ENCODE measurements at places on chromosomes 16 and 17. TPM values are rescaled to one million over a fixed set of nuclear protein-coding genes. Genes with fewer than 3 reads are reported as not detected.
A peak's percentile ranks its signal among the peaks of the same experiment; 100 is the strongest.

DNA sequence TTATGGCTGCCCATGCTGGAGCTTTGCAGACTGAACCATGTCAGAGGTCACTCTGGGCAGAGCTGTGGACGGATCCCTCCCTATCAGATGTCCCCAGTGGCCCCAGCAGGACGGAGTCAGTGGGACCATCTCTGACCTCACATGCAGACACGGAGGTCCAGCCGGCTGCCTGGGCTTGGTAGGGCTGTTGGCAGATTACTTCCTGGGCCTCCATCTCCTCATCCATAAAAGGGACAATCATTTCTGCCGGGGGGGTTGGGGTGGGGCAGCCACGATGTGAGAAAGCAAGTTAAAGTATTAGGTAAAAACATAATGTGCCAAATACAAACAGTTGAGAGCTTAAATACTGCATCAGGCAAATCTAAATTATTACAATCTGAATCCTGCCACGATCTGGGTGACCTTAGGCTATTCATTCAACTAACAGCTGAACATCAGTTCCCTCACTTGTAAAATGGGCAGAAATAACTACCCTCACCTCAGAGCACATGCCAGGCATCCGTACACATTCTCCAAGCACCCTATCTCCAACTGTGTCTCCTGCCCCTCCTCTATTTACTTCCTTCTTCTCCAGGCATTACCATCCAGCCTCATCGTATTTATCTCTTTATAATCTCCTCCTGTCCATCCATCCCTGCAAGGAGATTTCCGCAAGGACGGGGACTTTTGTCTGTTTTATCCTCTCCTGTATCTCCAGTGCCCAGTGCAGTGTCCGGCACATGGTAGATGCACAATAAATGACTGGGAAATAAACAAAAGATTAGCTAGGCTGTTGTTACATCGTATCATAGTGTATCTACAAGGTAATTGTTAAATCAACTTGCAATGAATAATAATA lies 192.3 kb upstream of the FOXF1 start:
- no peak for DNase-seq

- DNase-seq, result peak; percentile 39
These were observed 3.6 kb downstream of the TP53I13 start for GRCh38 chr17:29571883-29572681.

- DNase-seq, result peak; percentile 11
These were observed 43.7 kb downstream of the IL21R start for GRCh38 chr16:27445502-27446175.

GRCh38 chr16:19854543-19854876 lies 30.1 kb downstream of the GPRC5B start:
- no peak for DNase-seq

- peak; percentile 78 for DNase-seq
These were observed 24.9 kb downstream of the SBK1 start for GRCh38 chr16:28317040-28317880.

DNA sequence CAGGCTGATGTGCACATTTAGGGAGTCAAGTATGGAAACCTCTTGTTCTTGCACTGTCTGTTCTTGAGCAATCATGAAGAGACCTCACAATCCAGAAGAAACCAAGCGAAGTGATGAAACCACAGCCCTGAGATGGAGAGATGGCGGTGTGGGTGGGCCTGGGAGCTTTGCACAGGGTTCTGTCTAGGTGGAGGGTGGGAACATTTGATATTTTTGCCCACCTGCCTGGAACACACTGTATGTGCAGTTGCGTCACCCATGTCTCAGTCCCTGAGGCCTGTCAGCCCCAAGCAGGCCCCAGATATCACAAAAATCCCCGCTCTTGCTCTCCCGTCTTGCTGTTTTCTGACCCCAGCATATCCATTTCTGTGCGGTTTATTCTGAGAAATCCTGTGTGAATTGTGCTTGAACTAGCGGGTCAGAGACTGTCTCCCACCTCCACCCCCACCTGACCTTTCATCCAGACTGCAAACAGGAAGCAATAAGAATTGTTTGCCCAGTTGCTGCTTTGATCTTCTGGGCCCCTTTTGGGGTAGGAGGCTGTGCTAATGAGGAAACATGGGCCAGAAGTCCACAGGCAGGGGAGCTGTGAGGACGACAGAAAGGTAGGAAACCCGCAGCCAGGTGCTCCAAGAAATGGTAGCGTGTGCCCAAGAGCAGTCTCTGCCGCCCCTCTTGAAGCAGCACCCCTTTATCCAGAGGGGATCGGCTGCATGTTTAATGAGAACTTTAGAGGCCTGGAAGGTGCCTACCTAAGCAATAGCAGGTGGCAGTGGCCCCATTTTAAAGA lies 183.8 kb downstream of the CCDC182 start:
- no peak for DNase-seq

TPPP3 gene
- 183 TPM for total RNA-seq

DNA sequence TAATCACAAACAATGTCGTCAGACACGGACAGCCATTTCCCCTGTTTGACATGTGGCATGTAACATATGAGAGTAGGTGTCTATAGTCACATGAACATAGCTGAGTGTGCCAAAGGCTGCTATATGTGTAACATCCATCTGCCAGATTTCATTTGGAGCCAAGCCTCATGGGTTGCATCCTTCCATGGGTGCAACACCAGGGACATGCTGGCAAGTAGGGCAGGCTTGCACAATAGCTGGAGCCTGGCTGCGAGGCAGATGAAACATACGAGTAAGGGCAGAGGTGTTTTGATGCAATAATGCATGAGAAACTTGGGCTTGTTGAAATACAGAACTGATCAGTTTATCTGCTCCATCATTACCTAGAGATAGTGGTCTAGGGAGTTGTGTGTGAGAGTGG lies 9.0 kb upstream of the ZNF689 start:
- no peak for DNase-seq

DNA sequence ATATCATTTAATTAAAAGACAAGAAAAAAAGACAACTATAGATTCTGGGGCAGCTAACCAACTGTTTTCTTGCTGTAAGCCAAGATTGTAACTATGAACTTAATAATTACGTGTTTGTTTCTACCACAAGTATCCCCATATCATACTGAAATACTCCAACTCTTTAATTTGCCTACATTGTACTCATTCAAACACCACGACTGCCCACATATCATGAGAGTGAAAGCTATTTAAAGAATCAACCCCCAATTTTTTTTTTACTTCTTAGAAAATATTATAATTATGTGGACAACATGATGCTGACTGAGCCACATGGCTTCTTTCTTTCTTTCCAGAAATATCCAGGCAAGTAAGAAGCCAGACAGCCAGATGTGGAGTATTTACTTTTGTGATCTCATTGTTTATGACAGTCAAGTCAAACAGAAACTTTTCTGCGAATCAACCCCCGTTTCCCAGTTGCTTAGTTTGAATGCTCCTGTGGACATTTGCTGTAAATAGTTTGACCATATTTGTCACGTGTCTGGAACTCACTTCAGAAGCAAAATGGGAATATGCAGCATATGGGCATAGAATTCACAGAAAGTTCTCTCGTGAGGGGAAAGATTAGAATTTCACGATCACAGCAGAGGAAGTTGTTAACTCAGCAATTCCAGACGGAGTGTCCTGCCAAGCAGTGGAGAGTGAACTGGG lies 126.8 kb upstream of the PSMD7 start:
- DNase-seq, result no peak

- DNase-seq, result no peak
These were observed 17.5 kb upstream of the MT4 start for GRCh38 chr16:56547120-56547948.

CTRB2 gene
- total RNA-seq, result 2.9 TPM

- DNase-seq, result no peak
These were observed 16.0 kb downstream of the DCUN1D3 start for GRCh38 chr16:20884240-20884556.

DNA sequence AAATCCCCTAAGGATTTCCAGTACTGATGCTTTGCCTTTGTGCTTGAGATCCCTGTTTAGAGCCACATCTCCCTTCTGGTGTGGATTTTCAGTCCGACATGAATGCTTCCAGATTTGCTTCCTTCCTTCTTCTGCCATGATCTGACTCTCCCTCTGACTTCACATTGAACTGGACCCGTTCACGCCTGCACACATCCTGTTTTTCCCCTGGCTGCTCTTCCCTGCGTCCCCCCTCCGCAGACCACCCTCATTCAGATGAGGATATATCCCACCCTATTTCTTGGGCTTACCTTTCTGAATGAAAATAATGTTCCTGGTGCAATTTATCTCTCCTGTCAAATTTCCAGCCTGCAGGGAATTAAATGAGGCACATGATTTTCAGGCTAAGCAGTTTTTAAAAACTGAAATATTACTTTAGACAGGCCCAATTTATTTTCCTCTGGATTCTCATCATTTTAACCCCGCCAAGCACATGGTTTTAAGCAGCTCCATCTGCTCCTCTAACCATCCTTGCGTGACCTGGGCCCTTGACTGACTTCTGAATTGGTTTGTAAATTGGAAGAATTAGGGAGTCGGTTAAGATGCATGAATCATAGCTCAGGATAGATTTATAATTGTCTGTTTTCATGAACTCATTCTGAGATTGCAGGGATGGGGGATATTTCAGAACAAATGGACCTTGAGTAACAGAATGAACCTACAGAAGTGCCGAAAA lies 59.2 kb downstream of the BMERB1 start:
- DNase-seq, result no peak

- DNase-seq, result no peak
These were observed 67.7 kb upstream of the BCO1 start for GRCh38 chr16:81170824-81171223.

DNA sequence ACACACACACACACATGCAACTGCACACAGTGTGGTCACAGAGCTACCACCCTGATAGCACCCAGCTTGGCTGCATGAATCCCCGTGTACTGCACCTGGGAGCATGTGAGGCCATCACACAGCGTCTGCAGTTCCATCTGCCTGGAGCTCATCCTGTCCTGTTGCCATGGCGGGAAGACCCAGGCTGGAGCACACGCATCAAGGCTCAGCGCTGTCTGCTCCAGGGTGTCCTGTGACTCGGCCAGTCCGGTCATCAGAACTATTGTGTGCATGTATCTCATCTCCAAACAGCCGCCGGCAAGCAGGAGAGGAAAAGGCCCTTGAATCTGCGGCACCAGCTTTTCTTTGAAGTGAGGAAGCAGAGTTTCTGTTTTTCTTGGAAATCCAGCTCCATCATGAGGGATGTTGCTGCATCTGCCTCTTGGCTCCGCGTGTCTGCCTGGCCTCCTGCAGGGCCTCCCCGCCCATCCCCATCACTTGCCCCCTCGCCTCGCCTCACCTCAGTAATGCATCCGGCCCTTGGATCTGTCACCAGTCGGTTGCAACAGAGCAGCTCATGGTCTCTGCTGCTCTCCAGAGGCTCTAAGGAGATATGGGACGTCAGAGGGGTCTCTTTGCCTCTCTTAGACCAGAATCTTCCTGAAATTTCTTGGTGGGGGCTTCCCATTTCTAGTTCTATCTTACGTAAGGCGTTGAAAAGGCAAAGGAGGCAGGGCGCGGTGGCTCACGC lies 23.7 kb downstream of the CACNG4 start:
- DNase-seq, result no peak

OR1A1 gene
- total RNA-seq, result not detected

- no peak for DNase-seq
These were observed 37.1 kb upstream of the AMZ2 start for GRCh38 chr17:68210570-68211315.

DNA sequence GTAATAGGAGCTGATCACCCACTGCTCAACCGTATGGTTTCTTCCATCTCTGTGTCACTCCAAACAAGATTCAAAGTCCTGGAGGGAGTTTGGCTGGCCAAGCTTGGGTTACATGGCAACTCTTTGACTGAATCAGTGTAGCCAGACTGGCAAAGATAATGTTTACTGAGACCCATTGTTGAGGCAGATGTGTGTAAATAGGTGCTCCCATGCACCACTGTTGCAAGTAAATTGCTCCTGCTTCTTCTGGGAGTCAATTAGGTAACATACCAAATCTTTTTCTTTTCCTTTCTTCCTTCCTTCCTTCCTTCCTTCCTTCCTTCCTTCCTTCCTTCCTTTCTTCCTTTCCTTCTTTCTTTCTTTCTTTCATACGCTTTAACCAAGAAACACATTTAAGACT lies 86.3 kb upstream of the DHX40 start:
- no peak for DNase-seq

DNA sequence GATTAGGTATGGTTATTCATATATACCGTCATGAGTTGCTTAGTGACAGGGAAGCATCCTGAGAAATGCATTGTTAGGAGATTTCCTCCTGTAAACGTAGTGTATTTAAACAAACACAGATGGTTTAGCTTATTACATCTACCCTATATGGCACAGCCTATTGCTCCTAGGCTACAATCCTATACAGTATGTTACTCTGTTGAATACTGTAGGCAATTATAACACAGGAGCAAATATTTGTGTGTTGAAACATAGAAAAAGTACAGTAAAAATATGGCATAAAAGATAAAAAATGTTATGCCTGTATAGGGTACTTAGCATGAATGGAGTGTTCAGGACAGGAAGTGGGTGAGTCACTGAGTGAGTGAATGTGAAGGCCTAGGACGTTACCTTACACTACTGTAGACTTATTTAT lies 157.7 kb downstream of the CDH11 start:
- DNase-seq, result no peak

CCDC78 gene
- total RNA-seq, result 0.40 TPM

- no peak for DNase-seq
These were observed 11.7 kb upstream of the CPPED1 start for GRCh38 chr16:12815361-12815760.

DNA sequence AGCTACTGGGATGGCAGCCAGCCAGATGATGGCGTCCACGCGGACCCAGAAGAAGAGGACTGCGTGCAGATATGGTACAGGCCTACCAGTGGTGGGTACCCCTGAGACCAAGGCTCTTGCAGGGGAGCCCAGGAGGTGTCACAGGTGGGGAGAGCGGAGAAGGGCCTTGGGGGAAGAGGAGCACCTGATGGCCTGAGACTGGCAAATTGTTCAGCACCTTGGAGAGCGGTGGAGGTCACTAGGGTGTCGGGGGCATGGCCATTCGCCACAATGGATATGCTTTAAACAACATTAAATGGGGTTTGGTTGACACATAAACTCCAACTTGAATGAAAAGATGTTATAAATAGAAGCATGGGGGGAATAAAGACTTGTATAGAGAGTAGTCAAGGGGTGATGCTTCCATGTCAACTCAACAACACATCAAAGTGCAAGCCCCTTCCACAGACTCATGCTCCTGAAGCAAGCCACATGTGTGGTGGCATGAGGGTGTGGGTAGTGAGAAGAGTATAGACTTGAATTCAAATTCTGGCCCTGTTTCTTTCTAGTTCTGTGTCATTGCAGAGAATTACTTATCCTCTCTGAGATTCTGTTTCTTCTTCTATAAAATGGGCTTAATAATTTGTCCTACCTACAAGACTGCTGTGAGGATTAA lies 22.2 kb downstream of the CLEC19A start:
- no peak for DNase-seq

KCNH6 gene
- total RNA-seq, result not detected

DNA sequence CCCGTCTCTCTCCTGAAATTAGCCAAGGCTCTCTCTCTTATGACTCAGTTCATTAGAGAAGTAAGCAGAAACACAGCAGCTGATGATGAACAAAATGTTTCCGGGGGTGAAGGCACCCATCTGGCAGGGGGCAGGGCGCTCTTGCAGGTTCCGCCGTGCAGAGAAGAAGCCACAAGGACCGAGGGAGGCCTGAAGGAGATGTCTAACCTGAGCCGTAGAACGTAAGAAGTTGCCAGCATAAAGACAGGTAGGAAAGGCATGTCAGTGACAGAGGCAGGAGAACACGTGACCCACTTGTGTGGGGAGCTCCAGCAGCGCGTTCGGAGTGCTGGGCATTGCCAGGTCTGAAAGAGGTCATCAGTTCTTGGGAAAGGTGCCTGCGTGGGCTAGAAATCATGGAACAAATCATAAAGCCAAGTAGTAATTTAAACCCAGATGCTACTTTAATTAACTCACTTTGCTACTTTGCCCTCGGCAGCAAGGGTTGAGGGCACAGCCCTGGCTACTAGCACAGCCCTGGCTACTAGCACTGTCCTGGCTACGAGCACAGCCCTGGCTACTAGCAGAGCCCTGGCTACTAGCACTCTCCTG lies 198.6 kb downstream of the RPTOR start:
- no peak for DNase-seq
